ENCODE measurements at places on chromosomes 2 and 18.

- DNase-seq: no peak
These were observed 25.6 kb upstream of the ITGB6 start for GRCh38 chr2:160225722-160226121.

DNA sequence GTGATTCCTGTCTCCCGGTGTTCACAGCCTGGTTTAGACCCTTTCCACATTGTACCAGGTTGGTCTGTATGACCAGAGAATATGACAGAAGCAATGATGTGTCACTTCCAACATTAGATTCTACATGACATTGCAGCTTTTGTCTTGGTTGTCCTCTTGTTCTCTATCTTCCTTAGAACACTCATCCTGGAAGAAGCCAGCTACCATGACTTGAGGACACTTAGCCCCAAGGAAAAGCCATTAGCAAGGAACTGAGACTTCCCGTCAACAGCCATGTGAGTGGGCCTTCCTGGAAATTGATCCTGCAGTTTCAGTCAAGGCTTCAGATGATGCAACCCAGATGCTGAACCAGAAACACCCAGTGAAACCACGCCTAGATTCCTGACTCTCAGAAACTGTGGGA, 143.3 kb downstream of the MREG start:
- DNase-seq: no peak

- DNase-seq: no peak
These were observed 188.7 kb downstream of the RTP5 start for GRCh38 chr2:242058116-242058680.

DNA sequence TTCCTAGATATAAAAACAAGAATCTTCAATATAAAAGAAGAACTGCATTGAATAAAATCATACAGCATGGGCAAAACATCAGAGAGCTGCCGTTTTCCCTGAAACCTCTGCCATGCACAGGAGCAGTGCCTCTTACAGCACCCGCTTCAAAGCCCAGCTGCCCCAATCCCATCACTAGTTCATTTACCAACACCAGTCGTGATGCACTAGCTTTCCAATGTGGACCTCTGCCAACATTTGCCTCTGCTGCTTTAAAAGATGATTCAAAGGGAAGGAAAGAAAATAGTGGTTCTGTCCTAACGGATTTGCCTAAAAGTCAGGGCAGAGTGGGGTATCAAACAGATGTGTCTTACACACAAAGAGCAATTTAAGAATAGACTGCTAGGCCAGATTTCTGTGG, 43.4 kb upstream of the AP1S3 start:
- DNase-seq: no peak

Data from GM23338 (cell line).